ENCODE measurements at places on chromosomes 7 and 10.

DNA sequence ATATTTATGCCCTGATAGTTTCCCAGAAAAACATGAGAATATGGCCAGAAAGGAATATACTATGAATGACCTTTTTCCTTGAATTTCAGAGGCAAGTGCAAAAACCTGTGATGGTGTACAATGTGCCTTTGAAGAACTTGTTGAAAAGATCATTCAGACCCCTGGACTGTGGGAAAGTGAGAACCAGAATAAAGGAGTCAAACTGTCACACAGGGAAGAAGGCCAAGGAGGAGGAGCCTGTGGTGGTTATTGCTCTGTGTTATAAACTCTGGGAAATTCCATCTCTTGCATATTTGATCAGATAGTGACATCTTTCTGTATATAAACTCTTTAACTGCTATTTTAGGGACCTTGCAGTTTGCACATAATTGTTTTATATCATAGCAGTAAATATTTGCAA is 33.7 kb downstream of the RAB18 start:
- no peak for DNase-seq

GRCh38 chr10:102264371-102264770 is 19.0 kb downstream of the GBF1 start:
- DNase-seq = no peak

DNA sequence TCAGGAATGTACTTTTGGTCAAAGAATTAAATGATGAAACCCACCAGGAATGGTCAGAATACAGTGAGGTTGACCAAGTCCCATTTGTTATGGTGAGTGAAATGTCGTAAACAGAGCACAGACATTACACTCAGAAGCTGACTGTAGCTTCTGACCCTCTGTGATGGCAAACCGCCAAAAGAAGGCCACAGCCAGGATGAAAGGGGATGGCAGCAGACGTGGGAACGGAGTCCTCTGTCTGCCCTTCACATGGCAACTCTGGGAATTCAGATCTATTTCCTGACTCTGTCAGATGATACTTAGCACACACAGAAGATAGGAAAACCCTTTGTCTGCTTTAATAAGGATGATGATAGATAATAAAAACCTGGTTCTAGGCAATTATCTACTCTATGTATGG is 757.1 kb downstream of the SORCS3 start:
- DNase-seq = no peak

- DNase-seq = no peak
Observed at GRCh38 chr10:95513008-95513589, 48.1 kb downstream of the SORBS1 start.

DNA sequence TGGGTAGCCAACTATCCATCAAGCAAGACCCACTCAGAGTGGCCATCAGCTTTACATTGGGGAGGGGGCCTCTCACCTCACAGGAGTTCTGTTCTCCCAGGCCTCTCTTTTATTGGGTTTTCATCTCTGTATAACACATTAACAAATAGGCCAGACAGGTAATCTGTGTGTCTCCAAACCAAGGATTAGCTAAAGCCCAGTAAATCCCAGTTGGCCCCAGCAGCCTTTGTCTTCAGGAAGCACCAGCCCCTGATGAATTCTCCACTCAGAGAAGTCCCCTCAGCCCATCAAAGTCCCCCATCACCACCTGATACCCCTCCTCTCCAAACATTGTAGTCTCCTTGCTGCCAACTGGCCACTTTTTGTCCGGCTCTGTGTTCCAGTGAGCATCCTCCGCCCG is 16.9 kb upstream of the SLF2 start:
- DNase-seq = peak; percentile 28

DNA sequence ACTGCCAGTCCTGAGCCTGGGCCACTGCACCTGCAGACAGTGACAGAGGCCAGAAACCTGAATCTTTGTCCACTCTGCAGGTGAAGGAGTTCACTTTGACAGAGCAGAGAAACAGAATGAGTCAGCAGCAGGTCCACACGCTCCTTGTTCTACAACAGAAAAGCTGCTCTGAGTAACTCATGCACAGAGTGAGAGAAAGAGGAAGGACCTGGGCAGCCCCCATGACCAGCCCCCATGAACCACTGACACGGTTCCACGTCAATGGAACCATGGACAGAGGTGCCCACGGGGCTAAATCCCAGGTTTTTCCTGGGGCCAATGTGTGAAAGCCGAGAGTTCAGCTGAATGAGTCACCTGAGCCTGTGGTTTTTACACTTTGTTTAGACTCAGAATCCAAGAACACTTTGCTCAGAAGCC is 40.8 kb upstream of the CTBP2 start:
- no peak for DNase-seq

GRCh38 chr7:157016024-157016351 is 5.5 kb upstream of the MNX1 start:
- DNase-seq = no peak

DNA sequence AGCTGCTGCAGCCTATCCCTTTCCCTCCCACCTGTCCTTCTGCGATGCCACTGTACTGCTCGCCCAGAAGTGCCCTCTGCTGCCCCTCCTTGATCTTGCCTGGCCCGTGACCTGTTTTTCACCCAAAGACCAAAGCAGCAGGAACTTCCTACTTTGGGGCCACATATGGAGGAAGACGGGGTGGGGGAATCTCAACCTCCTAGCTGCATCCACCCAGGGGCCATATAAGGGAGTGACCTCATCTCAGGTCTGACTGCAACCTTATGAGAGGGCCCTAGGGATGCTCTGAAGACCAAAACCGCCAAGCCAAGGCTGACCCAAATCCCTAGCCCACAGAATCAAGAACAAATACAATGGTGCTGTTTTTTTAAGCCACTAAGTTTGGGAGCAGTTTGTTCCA is 15.7 kb downstream of the PRKCQ start:
- no peak for DNase-seq

- DNase-seq = no peak
Observed at GRCh38 chr7:30249986-30250774, 34.2 kb upstream of the ZNRF2 start.

- DNase-seq = no peak
Observed at GRCh38 chr10:100293066-100293465, 6.6 kb upstream of the BLOC1S2 start.

DNA sequence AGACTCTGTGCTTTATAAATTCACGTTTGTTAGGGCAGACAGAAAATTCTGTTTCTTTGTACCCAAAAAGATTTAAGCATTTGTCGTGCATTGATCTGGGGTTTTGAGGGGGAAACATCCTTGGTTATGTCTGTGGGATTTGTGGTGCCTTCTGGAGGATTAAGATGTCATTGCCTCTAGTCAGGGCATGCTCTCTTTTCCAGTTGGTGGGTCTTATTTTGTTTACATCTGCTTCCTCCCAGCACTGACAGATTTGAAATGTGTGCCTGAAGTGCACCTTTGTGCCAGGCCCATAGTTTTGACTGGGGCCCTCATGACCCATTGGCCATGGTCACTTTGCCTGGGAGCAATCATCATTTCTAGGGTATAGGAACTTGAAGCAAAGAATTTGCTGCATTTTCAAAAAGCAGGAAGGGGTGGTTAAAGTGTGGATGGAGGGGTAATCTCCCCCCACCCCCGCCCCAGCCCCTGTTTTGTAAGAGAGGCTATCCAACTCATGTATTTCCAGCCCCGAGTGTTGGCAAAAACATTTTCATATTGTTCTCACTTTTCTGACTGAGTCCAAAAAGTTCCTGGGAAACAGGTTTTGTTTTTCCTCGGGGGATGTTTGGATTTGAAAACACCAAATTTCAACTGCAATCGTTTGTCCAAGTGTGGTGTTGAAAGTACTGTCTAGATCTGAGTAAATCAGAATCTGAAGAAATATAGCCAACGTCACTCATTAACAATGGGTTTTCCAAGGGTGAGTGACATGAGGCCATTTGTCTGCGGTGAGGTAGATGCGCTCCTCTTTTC is 388.2 kb upstream of the GALNT17 start:
- DNase-seq = no peak

DNA sequence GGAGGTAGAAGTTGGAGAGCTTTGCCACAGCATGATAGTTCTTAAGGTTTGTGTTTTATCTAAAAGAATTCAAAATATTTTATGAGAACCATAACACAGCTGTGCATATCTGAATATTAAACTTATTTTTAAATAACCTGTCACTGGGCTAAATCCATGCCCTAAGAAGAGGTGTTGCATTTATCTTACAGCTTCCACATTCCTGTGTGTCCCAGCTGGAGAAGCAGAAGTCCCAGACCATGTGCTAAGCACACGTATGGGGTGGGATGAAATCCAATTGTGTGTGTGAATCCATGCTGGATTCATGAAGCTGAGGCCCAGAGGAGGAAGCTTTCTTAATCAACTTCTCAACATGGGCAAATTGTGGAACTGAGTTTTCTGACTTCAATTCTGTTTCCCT is 121.5 kb downstream of the PKD1L1 start:
- no peak for DNase-seq

- DNase-seq = no peak
Observed at GRCh38 chr10:2933071-2933470, 134.3 kb upstream of the PFKP start.

DNA sequence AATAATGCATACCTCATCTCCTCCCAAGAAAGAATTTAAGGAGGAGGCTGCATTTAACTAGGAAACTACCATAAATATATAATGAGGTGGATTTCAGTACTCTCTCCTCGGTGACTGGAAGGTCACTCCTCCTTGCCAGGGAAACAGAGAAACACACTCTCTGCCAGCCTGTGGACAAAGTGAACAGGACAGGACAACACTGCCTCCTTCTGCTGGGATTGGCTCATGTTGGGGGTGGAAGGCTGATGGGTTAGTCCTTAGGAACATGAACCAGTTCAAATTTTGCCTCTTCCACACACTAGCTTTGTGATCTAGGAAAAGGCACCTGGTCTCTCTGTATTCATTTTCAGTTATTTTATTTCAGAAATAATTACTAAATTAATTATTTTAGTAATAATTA is 50.6 kb upstream of the STEAP4 start:
- no peak for DNase-seq

DNA sequence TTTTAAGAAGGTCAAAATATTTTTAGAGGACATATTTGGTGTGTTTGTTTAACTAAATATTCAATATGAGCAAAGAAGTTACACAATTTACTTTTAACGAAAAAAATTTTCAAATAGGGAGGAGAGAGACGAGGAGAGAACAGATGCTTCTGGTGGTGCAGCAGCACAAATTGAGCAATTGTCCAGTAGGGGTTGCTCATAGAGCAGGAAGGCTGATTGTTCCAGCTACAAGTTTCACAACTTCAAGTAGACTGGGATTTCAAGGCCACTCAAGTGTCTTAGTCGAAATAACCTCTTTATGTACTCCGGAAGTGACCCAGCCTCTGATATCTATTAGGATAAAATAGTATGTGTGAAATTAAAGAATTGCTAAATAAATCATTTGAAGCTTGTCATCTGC is 197.9 kb downstream of the HDAC9 start:
- DNase-seq = no peak

GRCh38 chr7:109322833-109323232 is 753.2 kb downstream of the DNAJB9 start:
- DNase-seq = no peak

DNA sequence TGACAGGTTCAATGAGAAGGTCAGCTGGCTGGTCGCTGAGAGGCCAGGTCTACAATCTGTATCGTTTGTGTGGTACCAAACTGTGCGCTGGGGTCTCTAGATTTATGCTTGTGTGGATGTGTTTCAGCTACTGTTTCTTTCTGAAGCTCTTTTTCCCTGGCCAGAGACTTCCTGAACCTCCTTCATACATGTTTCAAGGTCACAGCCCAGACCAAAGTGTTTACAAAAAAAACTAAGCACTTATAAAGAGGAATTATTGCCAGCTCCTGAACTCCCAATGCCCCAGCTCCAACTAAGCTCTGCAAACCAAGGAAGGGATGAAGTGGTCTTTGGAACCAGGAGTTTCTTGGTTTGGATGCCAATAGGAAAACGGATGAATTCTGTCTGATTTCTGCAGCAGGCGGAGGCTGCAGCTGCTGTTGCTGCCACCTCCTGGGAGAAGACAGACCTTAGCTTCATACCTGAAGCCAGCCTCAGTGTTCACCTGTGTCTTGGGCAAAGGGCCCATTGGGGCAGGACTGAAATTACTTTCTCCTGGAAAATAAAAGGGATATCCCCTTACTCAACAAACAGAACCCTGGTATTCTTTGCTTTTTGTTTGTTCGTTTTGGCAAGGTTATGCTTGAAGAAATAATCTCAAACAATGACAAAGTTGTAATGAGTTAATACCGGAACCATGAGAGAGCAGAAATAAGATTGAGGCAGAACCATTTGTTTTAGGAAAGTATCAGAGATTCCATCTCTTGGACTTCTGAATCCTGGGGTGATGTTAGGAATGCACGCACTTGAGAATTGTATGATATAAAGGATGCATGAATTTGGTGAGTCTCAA is 24.6 kb upstream of the MKLN1 start:
- DNase-seq = no peak

- DNase-seq = no peak
Observed at GRCh38 chr7:66860767-66861166, 60.3 kb upstream of the TMEM248 start.

GRCh38 chr7:37753398-37754050 is 70.0 kb downstream of the GPR141 start:
- DNase-seq = no peak

DNA sequence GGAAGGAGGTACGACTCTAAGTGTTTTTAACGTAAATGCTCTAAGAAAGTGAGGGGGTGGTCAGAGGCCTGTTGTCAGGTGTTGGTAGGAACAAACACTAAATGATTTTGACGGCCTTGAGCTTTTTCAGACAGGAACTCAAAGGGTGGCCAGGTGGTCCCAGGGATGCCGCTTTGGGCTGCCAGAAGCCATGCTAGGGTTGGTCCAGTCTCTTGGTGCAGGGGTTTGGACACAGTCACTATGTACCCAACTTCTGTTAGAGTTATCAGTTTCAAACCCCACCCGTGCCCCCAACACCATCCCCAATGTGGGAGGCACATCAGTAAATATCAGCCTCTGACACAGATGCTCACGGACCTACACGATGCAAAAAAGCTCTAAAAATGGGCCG is 9.3 kb downstream of the ATP6V0E2 start:
- no peak for DNase-seq

GRCh38 chr7:138500892-138501291 is 40.8 kb downstream of the TRIM24 start:
- DNase-seq = no peak

DNA sequence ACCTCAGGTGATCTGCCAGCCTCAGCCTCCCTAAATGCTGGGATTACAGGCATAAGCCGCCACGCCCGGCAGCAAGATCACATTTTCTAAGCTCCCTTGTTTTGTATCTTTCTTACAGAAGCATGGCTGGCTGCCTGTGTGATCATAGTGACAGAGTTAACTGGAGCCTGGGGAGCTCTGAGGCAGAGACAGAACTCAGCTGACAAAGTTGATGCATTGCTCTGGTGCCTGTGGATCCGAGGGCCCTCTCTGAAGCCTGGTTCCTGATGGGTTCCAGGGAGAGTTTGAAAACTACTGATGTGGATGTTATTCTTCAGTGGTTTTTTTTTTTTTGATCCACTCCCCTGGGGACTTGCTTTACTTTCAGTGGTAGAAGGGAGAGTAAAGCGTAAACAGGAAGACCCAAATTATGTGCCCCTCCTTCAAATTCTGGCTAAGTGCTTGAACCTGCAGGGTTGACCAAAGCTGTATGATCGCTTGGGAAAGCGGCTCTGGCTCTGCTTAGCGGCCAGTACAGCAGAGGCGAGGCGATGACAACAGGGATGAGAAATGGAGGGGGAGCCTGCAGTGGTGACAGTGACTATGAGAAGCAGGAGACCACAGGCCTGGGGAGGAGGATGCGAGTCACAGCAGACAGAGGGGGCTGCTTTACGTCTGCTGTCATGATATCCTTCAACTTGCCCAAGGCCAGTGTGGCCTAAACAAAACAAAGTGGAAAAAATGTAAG is 6.8 kb upstream of the EFCAB10 start:
- no peak for DNase-seq

GRCh38 chr10:69726850-69727249 is 74.9 kb upstream of the COL13A1 start:
- no peak for DNase-seq

GRCh38 chr7:16025696-16026095 is 339.2 kb upstream of the MEOX2 start:
- DNase-seq = no peak
